Bone marrow (tissue), 2 donors: ENCODE measurements at places on chromosomes 5 and 9.

DNA sequence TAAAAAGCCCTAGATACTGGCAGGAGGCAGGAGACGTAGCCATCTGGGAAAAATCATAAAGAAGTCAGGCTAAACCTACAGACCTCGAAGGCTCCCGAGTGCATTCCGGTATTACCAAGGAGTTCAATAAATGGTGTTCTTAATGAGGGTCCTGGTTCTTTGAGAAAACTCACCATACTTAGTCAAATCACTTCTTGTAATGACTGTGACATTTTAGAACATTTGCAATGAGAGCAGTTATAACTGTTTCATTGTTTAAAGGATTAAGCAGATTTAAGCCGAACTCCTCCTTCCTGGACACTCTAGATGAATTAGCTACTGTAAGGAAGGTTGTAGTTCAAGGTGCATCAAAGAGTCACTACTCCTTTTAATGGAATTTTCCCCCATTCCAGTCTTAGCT lies 67.8 kb downstream of the EFNA5 start:
- DNase-seq: no peak

- DNase-seq: no peak
Observed at GRCh38 chr9:81032030-81032572, 657.2 kb downstream of the TLE1 start.

DNA sequence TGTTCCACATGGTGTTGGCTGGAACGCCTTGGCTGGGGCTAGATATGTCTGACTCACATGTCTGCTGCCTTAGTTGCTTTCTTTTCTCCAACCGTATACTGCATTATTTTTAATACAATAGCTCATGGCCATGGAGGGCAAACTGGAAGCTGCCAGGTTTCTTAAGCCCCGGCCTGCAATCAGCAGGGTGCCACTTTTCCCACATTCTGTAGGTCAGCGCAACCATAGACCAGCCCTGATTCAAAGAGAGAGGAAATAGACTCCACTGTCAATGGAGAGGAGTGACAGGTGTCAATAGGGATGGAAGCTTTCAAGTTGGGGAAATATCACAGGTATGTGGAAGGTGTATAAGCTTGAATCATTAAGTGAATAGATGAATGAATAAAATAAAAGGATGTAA lies 60.5 kb downstream of the TARS1 start:
- DNase-seq: no peak

GRCh38 chr9:31541721-31542281 lies 842.6 kb upstream of the ACO1 start:
- DNase-seq: no peak
